Activated CD8-positive, alpha-beta memory T cell treated with anti-CD3 and anti-CD28 coated beads for 4 hours (primary cell): ENCODE measurements at places on chromosomes 13 and 19.

GRCh38 chr13:113930671-113931637, 42.9 kb downstream of the C13orf46 start:
- peak; percentile 49 for DNase-seq

DNA sequence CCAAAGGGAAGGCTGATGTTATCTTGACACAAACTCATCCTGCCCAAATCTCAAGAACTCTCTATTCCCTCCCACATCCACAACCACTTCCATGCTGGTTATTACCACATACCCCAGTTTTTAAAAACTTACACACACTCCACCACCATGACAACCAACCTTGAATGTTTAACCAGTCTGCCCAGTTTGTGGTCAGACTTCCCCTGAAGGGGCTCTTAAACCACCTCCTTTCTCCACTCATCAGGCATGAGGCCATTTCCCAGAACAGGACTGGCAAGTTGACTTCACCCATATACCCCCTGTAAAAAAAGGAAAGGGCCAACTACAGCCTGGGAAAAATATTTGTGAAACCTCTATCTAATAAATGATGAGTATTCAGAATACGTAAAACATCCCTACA, 12.4 kb upstream of the ZSCAN4 start:
- DNase-seq: no peak

DNA sequence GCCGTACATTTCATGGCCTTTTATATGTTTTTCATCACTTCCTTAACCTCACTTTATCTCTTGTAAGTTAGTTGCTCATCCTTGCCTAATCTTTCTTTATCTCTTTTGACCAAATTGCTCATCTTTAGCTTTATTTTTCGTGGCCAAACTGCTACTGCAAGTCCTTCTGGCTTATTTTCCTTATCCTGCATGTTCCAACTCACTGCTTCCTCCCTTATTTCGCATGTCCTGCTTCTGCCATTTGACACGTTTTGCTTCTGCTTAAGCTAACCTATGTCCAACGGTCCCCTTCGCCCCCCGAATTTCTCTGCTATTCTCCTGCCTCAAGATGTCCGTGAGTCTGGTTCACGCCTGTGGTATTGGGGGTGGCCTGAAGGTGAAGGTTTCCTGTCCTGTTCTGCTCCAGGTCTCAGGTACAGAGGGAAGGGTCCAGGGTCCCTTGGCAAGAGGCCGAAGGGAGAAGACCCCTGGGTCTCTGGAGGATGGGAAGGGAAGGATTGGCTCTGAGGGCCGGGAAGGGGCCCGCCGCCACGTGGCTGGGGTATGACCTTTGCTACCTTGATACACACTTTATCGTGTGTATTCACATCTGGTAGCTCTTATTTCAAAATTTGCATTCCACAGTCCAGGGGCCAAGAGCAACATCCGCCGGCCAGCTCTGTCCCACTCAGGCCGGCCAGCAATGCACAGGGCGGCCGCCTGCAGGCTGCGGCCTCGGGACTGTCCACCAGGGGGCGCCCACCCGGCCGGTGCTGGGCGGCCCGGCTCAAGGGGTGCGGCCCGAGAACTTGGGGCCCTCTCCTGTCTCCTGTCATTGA, 2.9 kb upstream of the C19orf85 start:
- no peak for DNase-seq

DNA sequence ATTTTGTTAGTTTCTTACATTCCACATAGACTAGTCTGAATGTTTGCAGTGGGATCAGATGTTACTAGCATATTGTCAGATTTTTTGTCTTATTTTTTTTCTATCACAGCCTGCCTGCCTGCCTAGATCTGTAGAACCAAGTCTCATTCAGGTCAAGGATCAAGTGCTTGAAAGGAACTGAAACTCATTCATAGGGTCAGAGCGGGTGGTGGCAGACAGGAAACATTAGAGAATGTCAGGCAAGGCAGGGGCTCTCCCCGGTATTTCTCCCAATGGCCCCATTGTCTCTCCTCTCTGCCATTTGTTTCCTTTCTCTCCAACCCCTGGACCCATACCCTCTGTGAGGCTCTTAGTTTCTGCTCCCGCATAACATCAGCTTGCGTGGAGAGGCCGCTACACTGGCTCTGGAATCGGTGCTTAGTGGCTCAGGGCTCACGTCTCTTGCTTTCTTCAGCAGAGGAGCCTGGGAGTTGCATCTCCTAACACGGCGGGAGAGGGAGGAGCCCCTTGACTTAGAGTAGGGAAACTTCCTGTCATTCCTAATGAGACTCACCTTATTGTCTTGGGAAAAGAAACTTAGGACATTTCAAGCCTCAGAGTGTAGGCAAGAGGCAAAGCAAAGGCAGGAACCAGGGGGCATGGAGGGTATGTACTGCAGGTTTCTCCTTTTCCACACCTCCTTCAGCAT, 35.6 kb upstream of the SPATA13 start:
- DNase-seq: no peak

- no peak for DNase-seq
Observed at GRCh38 chr13:49225223-49226042, 5.3 kb downstream of the MLNR start.

- no peak for DNase-seq
Observed at GRCh38 chr19:1009041-1009980, 9.1 kb downstream of the GRIN3B start.
